Cardiac muscle cell (in vitro differentiated cells and primary cell): ENCODE measurements at places on chromosomes 12 and 14. TPM values are rescaled to one million over a fixed set of nuclear protein-coding genes. Genes with fewer than 3 reads are reported as not detected.

Gene ACOT6
- total RNA-seq: 0.18 and 0.45 TPM in 2 replicates

Gene NRXN3
- total RNA-seq: 0.69 and 1.1 TPM in 2 replicates

Gene MGP
- 1.4 TPM in 1 of 2 replicates, not detected in the other for total RNA-seq

Gene GPR162
- total RNA-seq: 41.1 and 51.0 TPM in 2 replicates

DNA sequence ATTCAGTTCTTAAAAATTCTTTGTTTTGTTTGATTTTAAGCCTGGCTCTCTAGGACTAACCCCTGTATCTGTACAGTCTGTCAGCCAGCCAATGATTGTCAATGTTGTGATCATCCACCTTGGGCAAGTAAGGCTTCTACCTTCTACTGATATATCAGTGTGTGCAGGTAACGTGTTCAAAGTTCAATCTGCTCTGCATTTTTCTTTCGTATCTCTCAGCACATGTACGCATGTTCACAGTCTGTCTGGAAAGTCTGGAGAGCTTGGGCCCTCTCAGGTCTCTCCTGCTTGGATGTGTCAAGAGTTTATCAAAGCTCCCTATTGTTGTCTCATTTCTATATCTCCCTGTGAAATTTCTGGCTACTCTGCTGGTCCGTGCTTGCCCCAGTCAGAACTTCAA is 138.6 kb upstream of the VRK1 start:
- no peak overlapping the region for H3K4me3 ChIP-seq
- H3K27ac ChIP-seq: no peak overlapping the region
- H3K36me3 ChIP-seq: no peaks in the 10 kb centered on the region
- no peak for DNase-seq

- no peak overlapping the region for H3K27ac ChIP-seq
- no peak for DNase-seq
- no peaks in the 10 kb centered on the region for H3K27me3 ChIP-seq
Measured at GRCh38 chr12:47650469-47650868, 55.4 kb downstream of the RPAP3 start.

GRCh38 chr12:87943762-87944161 is 85.4 kb downstream of the C12orf50 start:
- no peak for DNase-seq
- no peaks in the 10 kb centered on the region for H3K36me3 ChIP-seq
- no peak overlapping the region for H3K27ac ChIP-seq
